Activated CD8-positive, alpha-beta memory T cell treated with anti-CD3 and anti-CD28 coated beads, Interleukin-2, amount 50 U/mL, for 4 hours (primary cell): ENCODE measurements at places on chromosomes 6 and 20.

DNA sequence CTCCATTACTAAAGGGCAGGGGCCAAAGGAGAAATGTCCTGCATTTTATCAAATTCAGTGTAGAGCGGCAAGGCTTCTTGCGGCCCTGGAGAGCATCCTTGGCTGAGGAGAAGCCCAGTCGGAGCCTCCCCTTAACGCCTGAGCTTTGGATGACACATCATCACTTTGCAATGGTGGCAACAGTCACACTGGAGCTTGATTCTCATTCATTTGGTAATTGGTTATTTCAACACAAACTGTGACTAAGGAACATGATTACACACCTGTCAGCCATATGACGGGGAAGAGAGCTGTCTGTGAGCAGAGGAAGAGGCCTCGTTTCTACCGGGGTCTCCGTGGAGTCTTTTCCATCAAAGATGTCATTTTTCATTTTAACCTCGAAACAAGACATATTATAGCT lies 81.4 kb downstream of the SOBP start:
- DNase-seq, result no peak

DNA sequence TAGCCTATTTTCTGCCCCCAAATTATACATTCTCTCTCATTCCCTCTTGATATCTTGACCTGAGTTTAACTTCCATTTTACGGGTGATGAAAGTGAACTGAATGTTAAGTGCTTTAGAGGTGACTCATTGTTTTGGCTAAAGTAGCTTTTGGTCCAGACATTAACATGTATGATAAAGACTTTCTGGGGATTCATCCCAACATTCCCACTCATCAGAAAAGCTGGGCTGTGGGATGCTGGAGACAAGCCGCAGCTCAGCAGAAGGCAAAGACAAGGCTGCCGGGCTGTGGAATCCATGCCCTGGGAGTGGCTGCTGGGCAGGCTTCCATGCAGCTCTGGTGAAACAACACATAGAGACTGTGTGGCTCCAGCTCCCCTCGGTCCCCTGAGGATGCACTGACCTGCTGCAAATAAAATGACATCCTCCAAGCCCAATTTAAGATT lies 89.9 kb upstream of the SYNDIG1 start:
- DNase-seq, result no peak

- no peak for DNase-seq
Observed at GRCh38 chr6:17574866-17575560, 25.1 kb upstream of the FAM8A1 start.

DNA sequence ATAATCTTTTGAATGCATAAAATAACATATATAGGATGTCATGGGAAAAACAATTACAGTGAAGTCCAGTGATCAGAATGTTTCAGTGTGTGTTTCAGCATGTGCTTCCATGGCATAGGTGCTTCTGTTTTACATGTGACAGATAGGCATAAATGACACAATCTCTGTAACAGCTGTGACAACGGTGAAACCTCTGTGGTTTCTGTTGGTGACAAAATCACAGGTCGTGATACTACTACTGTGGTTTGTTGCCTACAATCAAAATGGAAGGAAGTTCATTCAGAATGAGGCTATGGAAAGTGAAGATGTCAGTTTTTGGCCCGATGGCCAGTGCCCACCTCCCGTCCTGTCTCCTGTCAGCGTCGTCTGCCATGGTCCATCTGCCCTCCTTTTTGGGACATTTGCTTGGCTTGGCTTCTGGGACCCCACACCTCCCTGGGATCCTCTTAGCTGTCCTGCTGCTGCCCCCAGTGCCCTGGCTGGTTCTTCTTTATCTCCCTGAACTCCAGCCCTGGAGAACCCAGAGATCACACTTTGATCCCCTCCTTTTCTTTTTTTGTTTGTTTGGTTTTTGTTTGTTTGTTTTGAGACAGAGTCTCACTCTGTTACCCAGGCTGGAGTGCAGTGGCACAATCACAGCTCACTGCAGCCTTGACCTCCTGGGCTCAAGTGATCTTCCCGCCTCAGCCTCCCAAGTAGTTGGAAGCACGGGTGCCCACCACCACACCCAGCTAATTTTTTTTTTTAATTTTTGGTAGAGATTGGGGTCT lies 79.3 kb upstream of the NAA20 start:
- DNase-seq, result no peak

- no peak for DNase-seq
Observed at GRCh38 chr6:128000363-128000762, 99.5 kb upstream of the THEMIS start.

DNA sequence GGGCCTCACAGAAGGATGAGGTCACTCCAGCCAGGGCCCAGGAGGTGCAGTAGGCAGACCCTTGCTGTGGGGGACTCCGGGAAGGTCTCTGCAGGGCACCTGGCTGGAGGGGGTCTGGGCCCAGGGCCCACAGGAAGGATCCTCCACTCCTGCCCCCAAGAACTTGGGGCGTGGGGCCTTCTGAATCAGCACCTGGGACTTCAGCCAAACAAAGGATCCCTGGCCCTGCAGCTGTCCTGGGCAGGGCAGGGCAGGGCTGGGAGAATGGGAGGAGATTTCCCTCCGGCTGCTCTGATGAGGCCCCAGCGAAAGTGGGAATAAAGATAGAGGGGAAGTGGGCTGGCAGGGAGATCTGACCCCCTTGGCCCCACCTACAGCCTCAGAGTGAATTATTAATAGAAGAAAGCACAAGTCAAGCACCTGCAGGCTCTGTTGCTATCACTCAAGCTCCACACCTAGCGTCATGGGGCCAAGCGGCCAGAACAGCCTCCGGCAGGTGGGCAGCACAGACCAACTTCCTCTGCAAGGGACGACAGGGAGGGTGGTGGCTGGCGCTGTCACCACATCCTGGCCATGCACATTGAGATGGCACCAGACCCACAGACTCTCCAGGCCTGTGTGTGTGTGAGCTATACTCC lies 61.6 kb upstream of the MRPS10 start:
- peak; percentile 30 for DNase-seq

DNA sequence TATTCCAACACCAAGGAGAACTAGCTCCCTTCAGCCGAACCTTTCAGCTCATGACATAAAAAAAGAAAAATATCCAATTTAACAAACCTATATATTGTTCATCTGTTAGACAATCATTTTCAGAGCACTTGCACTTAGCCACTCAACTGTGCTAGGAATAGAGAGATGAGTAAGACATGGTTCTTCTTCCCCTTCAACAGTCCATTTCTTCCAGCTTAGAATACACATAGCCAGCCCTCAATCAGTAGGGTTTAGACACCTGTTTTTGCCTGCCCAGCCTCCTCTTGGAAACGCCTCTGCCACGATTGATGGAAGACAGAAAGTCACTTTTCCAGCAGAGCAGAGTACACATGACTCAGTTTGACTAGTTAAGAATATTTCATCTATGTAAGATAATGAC lies 21.8 kb downstream of the ADNP start:
- no peak for DNase-seq

GRCh38 chr6:48169635-48170034 lies 58.6 kb upstream of the PTCHD4 start:
- DNase-seq, result no peak

DNA sequence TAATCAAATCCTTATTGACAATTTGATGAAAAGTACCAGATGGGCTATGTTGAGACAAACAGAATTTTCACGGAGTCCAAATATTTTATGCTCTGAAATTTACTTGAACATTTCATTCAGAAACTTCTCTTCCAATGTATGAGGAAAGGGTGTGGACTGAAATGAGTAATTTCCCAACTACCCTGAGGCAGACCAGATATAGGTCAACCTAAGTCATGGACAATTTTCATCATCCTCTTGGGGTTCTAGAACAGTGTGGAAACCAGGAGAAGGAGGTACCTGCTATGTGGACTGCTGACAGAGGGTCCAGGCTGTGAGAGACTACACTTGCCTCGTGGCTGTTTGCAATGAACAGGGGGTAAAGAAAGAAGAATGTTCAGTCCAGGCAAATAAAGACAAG lies 323.0 kb downstream of the ESR1 start:
- DNase-seq, result no peak

DNA sequence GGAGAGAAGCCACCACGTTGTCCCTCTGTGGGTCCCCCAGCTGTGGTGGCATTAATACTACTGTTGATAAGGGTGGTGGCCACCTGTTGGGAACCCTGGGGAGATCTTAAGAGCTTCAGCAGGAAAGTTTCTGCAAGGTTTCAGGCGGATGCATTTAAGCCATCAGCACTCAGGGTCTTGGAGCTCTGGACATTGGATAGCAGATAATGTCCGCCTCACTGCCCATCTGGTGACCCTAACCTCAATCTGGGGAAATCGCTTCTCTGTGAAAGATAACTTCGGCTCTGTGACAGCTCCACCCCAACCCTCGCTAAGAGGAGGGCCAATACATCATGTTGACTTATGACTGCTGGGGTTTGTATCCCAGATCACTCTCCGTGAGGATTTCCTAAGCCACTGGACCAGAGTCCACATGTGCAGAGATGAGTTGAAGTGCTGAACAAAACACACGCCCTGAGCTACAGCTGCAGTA lies 92.9 kb downstream of the FOXC1 start:
- no peak for DNase-seq

DNA sequence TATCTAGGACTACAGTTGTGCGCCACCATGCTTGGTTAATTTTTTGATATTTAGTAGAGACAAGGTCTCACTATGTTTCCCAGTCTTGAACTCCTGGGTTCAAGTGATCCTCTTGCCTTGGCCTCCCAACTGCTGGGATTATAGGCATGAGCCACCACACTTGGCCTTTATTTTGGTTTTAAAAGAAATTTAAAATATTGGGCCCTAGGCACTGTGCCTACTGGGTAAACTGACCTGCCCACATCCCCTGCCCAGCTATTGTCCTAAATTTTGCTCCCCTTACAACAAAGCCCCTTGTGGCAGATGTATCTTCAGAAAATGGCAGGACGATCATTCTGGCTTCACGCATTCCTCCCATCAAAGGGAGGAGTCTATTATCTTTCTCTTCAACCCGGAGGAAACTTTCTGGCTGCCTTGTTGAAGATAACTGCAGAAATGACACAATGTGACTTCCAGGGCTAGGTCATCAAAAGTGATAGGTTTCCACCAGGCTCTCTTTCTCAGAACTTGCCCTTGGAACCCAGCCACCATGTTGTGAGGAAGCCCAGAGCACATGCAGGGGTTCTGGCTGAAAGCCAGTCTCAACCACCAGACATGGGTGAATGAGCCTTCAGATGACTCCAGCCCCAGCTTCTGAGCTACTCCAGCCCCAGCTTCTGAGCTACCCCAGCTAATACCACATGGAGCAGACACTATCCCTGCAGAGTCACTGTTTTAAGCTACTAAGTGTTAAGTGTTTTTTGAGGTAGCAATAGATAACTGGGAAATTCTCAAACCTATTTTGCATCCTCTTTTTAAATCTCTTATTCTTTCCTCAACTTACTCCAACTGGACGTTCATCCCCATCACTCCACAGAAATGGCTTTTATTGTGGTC lies 4.6 kb upstream of the GUCA1B start:
- no peak for DNase-seq

- no peak for DNase-seq
Observed at GRCh38 chr20:11091511-11091910, 417.7 kb upstream of the JAG1 start.

DNA sequence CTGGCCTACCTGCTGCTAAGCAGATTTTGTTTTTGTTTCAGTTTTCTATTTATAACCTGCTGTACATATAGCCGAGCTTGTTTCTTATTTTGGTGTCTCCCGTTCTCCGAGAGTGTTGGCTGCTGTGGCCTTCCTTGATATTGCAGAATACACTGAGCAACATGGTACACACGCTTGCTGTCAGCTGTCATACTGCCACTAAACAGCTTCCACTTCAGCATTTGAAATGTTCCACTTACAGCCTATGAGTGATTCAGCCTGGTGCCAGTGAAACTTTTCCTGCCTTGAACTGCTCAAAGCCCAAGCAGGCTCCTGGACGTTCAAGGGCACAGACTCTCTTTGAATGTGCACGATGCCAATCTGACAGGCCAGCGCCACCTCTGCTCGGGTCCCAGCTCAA lies 87.1 kb downstream of the PSMG4 start:
- DNase-seq, result no peak

GRCh38 chr20:31835977-31836852 lies 9.2 kb downstream of the FOXS1 start:
- no peak for DNase-seq

DNA sequence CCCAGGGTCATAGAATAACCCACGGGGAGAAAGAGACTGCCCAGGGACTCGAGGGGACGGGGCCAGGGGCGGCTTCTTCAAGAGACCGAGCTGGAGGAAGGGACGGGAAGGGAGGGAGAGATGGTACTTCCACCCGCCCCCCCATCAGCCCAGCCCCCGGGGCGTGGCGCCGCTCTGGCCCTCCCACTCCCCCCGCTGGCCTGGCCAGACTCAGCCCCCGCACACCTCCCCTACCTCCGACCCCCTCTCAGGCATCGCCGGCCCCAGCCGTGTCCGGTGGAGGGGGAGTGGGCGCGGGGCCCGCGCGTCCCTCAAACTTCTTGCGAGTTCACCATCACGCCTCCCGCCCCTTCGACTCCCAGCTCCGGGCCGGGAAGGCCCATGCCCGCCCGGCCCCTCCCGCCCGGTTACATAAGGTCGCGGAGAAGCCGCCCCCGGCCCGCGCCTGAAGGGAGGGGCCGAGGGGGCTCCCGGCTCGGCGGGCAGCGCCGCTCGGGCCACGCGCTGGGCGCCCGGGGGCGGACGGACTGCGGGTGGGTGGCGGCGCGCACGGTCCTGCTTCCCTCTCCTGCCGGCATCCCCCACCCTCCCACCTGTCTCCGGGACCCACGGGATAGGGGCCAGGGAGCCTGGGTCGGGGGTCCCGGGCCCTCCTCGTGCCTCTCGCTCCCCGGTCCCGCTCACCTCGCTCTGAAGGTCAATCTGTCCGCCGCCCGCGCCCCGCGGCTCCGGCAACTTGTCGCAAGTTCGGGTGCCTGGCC lies 562 bp downstream of the TFEB start:
- DNase-seq, result peak; percentile 67

GRCh38 chr6:43269273-43270007 lies 26.2 kb downstream of the TTBK1 start:
- DNase-seq, result peak; percentile 53

DNA sequence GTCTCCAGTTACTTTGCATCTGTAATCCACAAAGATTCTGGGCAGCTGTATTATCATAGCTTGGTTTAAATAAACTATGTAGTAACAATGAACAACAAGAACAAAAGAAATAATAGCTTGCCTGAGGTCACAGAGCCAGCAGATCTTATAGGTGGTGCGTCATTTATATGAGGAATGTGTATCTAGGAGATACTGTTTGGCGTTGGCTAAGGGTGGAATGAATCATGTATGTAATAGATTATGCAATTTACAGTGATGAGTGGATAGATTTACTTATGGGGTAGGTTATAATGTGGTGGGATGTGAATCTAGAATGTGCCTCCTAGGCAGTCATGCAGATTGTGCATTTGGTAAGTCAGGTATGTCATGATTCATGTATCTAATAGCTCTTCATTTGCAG lies 42.8 kb downstream of the HNF4A start:
- no peak for DNase-seq

GRCh38 chr6:159727717-159728445 lies 575 bp downstream of the WTAP start:
- no peak for DNase-seq

- no peak for DNase-seq
Observed at GRCh38 chr6:135753196-135753595, 98.3 kb upstream of the PDE7B start.

- DNase-seq, result no peak
Observed at GRCh38 chr6:126546541-126547120, 206.7 kb downstream of the CENPW start.

GRCh38 chr6:15798533-15799255 lies 135.9 kb upstream of the DTNBP1 start:
- no peak for DNase-seq
